IMR-90 (cell line): ENCODE measurements at places on chromosomes 2 and 18. TPM values are rescaled to one million over a fixed set of nuclear protein-coding genes. Genes with fewer than 3 reads are reported as not detected.
A peak's percentile ranks its signal among the peaks of the same experiment; 100 is the strongest.

PSMA8 gene
- not detected in 2 replicates for total RNA-seq

SLC4A3 gene
- 0.90 and 1.1 TPM in 2 replicates for total RNA-seq

OST4 gene
- 196 and 386 TPM in 2 replicates for total RNA-seq

MLPH gene
- total RNA-seq = 13.8 and 13.9 TPM in 2 replicates

SERPINB4 gene
- not detected in 2 replicates for total RNA-seq

CLIP4 gene
- 64.2 and 66.3 TPM in 2 replicates for total RNA-seq

GPR148 gene
- not detected in 2 replicates for total RNA-seq

ELOA2 gene
- total RNA-seq = not detected in 2 replicates

COL6A3 gene
- total RNA-seq = 1,501 and 1,855 TPM in 2 replicates

REEP1 gene
- total RNA-seq = under 0.01 TPM in 2 replicates

- no peak for DNase-seq
These were observed 223.6 kb upstream of the SIX2 start for GRCh38 chr2:45232818-45233217.

GRCh38 chr2:134216152-134216829 lies 37.6 kb upstream of the MGAT5 start:
- no peak for DNase-seq

GRCh38 chr2:119463136-119463535 lies 31.5 kb downstream of the TMEM37 start:
- DNase-seq = no peak

GRCh38 chr2:236343400-236344161 lies 79.4 kb upstream of the ASB18 start:
- peak; percentile 75 for DNase-seq

GRCh38 chr18:43277164-43277600 lies at the start of gene SYT4:
Gene SYT4, minus strand, starts transcription at chr18:43277490. Its CDS starts 209 bp downstream, at chr18:43277281.
- peak; percentile 7 for DNase-seq

- DNase-seq = no peak
These were observed 125.8 kb upstream of the MSTN start for GRCh38 chr2:190188289-190188688.

GRCh38 chr2:203718087-203718486 lies 11.6 kb downstream of the CD28 start:
- DNase-seq = peak; percentile 2

DNA sequence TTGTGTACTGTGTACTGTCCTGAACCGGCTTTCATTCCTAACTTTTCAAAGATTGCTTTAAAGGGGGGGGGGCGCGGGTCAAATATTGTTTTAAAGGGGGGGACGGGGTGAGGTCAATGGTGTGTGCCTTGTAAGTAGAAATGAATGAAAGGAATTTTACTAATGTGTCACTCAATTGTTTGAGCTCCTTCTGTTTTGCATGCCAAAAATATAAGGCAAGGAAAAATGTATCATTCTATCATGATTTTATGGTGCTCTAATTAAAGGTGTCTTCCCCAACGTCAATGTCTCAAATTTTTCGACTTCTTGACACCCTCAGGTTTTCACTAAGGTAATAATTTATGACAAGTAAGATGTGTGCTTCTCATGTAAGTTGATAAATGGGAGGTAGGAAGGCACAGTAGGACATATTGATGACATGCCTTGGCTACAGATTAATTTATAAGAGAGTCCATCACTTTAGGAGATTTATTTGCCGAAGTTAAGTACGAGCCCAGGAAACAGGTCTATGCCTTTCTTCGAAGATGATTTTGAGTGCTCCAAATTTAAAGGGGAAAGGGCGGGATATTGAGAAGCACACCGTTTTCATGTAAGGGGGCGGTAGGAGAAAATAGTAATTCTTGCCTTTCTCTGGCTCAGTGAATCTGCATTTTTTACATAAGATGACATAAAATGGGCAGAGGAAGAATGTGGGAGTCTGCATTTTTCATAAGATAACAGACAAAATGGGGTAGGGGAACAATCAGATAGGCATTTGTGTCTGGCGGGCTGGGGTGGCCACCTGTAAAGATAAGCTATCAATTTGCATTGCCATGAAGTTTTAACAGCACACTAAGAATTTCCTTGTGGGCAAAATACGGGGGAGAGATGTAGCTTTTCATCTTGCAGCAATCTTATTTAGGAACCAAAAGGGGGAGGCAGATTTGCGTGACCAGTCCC lies 1.2 kb upstream of the TRAPPC8 start:
- no peak for DNase-seq

DNA sequence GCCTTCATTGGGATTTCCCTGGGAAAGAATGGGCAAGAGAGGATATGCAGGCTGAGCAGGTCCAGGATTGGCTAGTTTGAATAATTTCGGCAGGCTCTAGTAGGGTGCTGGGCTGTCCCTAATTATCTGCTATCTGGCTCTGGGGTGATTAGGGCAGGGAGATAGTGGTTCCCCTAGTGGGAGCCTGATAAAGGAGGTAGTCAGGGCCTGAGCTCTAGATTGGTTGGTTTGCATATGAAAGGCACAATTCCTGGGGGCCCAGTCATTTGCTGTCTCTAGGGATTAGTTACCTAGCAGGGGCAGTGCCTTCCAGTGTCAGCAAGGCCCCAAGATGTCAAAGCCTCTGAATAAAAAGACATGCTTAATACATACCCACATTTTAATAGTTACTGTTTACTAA lies 690.1 kb upstream of the KLHL29 start:
- DNase-seq = no peak

DNA sequence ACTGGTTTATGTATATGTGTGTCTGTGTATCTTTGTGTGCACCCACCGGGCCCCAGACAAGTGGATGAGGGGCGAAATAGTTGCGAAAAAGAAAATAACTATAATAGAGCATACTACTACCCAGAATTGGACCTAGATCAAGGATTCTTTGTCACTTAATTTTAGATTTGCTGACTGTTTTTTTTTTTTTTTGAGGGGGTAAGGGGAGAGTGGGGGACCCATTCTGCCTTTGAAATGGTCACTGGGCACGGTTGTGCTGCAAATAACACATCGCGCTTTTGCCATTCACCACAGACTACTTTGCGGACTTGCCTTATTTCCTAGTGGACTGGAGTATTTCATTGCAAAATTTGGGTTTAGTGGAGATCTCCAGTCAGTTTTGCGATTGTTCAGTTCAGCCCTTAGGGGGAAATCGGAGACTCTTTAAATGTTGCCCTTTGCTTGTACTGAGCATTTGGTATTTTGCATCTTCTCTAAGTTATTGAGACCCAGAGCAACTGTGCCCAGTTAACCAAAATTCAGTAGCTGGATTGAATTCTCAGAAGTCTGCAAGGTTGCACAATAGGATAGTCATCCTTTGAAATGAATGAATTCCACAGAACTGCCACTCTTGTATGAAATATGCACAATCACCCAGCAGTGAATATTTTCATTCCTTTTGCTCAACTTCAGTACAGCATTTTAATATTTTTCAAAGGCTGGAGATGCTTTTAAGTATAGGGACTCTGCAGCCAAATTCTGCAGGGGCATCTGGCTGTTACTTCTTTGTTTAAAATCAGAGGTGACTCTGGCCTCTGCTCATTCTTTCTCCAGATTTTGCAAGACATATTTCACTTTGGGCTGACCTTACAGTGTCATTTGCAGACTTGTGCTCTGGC lies 2.9 kb downstream of the TRIB2 start:
- peak; percentile 64 for DNase-seq

DNA sequence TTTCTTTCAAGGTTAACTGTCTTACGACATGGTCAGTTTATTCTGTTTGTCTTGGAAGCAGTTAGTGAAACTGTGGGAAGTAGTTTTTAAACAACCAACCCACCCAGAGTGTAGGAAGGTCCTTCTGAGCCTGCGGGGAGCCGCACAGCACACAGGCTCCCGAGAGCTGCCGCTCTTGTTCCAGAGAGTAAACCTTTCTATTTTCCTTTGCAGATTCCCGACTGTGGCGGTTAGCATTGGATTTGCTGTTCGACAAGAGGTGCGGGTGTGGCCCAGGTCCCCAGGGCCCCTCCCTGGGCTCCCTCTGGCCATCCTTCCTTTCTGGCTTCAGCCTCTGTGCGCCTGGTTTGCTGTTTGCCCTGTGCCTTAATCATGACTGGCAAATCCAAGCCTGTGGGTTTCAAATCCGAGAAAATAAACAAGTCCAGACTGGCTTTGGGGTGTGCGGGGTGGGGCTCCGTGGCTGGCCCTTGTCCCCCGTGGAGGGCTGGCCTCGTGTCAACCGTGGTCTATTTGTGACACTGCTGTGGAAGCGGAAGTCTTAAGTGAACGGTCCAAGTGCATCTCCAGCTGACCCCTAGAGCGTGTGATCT lies 30.7 kb downstream of the IMPA2 start:
- DNase-seq = peak; percentile 58

DNA sequence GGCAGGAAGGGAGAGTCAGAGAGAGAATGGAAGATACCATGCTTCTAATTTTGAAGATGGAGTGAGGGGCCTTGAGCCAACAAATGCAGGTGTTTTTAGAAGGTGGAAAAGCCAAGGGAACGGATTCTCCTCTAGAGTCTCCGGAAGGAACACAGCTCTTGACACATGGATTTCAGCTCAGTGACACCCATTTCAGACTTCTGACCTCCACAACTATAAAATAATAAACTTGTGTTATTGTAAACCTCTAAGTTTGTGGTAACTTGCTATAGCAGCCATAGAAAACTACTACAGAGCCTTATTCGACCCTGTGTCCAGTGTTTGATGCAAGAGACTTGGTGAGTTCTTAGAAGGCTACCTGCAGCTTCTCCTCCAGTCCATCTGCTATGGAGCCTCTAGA lies 7.8 kb downstream of the IL1F10 start:
- no peak for DNase-seq

DNA sequence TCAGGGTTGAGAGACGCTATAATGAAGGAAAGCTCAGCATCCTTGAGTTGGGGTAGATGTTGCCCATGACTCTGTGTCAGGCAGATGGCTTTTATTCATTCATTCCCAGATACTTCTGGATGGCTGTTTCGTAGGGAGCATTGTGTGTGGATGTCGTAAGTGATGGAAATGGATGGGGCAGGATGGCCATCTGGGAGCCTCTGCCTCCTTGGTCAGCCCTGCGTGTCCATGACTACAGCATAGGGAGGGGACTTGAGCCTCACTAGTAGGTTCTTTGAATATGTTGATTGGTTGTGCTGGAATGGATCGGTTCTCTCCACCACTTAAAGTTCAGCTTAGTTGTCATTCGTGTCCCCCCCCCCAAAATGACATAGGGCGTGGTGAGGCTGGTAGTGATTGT lies 44.9 kb downstream of the TGOLN2 start:
- DNase-seq = no peak

- DNase-seq = peak; percentile 62
These were observed 12.7 kb downstream of the GCKR start for GRCh38 chr2:27509326-27509725.

DNA sequence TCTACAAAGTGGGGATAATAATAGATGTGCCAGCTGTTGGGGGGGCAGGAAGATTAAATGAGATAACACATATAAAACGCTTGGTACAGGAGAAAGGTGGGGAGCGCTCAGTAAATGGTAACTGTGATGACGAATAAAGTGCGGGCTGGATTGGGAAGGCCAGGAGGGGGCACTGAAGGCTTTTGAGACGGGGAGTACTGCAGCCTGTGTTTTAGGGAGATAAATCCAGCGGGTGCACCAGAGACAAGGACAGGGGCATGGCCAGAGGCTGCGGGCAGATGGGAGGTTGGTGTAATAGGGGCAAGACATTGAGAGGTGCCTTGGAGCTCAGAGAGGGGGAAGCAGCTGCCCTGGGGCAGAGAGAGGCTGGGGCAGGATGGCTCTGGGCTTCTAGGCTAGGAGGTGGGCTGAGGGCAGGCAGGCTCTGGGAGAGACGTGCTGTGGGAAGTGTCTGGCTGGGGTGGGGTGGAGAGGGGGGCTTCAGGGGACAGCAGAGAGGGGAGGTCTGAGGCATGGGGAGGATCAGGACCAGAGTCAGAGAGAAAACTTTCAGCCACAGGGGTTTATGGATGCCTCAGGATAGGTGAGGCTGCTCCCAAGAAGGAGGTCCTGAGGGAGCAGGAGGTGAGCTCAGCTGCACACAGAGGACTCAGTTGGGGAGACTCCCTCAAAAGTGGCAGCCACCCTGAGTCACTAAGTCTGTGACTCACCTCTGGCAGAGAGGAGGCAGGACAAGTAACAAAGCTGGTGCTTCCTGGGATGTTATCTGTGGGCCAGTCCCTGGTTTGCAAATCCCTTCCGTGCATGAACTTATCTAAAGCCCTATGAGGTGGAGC lies 18.8 kb downstream of the TEX44 start:
- DNase-seq = peak; percentile 84

DNA sequence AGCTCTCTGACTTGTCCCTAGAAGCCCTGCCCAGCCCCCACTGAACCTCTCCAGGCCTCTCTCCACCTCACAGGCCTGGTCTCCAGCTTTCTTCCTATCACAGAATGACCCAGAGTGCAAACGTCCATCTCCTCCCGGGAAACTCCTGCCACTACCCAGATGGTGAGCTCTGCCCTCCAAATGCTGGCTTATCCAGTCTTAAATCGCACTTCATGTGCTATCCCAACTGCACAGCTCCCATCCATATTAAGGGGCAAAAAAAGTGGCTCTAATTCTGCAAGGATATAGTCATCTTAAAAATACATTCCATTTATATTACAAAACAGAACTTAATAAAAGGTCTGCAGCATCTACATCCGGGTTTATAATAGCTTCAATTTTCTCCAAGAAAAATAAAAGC lies 70.8 kb upstream of the CDC42EP3 start:
- DNase-seq = peak; percentile 57

DNA sequence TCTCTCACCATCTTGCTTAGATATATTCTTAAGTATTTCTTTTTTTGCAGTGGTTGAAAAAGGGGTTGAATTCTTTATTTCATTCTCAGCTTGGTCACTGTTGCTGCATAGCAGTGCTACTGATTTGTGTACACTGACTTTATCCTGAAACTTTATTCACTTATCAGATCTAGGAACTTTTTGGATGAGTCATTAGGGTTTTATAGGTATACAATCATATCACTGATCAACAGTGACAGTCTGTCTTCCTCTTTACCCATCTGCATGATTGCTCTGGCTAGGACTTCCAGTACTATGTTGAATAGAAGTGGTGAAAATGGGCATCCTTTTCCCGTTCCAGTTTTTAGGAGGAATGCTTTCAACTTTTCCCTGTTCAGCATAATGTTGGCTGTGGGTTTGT lies 6.5 kb downstream of the STARD6 start:
- DNase-seq = no peak

GRCh38 chr2:130987519-130988425 lies 105.5 kb downstream of the FAM168B start:
- no peak for DNase-seq

DNA sequence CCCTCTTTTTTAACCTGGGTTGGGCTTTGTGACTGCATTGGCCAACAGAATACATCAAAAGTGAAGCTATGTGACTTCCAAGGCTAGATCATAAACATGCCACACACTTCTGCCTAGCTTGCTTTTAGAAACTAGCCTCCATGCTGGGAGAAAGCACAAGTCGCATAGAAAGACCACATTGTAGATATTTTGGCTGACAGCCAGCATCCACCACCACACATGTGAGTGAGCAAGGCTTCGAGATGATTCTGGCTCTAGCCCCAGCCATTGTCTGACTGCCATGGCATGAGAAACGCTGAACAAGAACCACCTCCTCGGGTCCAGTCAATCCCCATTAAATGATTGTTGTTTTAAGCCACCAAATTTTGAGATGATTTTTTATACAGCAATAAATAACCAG lies 66.8 kb upstream of the STPG4 start:
- DNase-seq = peak; percentile 47

DNA sequence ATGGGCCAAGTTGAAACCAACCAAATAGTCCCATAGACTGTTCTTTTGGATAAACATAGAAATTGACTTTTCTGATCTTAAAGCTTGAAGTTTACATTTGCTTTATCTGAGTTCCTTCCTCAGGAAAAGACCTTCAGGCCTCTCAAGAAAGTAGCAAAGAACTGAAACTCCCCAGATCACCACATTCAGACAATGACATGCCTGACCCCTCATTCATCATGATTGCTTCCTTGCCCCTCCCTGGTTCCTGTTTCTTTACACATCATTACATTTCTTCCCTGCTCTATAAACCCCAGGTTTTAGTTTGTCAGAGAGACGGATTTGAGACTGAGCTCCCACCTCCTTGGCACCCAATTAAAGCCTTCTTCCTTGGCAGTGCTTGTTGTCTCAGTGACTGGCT lies 83.6 kb upstream of the ST3GAL5 start:
- DNase-seq = no peak
